ENCODE measurements at places on chromosomes 7 and 10.

DNA sequence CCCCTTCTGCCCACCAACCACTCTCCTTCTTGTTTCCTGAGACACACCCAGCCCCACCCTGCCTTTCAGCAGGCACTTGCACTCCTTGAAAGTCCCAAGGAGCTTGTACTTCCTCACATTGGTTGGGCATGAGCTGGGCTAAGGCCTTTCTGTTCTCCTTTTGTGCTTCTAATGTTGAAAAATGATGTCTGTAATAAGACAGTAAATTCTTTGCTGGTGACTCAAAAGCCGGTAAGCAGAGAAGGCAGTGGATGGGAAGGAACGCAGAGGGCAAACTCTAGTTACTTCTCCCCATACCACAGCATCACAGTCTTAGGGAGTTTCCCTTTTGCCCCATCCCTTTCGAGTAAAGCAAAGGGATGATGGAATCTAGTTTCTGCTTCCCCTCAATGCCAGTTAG, 185.6 kb downstream of the PLXNA4 start:
- DNase-seq: no peak

- DNase-seq: no peak
These were observed 10.6 kb upstream of the UPP1 start for GRCh38 chr7:48078470-48078869.

DNA sequence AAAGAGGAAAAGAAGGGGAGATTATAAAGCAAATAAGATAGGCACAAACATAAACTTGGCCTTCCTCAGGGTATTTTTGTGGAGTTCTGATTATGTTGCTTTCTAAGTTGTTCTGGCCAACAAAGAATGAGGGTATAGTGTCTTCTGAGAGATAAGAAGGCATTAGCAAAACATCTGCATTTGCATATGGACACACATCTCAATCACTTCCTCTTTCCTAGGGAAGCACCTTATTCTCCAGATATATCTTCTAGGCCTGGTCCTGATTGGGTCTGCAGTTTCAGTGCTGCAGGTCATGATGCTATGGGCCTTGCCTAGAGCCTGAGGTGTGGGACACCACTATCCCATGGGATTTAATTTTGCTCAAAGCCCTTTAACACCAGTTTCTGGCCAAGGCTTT, 308.8 kb upstream of the PHYHIPL start:
- DNase-seq: no peak

DNA sequence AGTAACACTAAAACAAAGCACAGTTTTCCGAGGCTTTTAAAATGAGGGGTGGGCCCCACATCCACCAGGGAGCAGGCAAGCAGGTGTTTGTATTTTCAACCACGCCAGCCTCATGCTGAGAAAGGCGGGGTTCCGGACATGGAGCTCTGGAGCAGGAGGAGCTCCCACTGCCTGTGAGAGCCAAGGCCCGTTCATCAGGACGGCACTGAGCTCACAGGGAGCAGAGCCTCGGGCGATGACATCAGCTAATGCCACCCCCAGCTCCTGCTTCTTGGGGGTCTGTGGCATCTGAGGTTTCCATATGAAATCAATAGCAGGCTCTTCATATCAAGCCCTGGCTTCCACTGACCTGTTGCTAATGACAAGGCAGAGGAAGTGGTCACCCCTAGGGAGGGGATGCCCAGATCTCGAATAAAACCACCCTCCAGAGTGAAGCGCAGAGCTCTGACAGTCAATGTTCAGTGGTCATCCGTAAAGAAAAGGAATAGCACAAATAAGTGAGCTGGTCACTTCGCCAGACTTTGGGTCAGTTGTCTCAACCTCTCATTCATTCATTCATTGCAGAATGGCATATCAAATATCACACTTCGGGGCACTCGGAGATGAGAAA, 89.1 kb downstream of the TNS3 start:
- DNase-seq: no peak

GRCh38 chr7:35758421-35758820, 42.4 kb upstream of the SEPTIN7 start:
- no peak for DNase-seq

DNA sequence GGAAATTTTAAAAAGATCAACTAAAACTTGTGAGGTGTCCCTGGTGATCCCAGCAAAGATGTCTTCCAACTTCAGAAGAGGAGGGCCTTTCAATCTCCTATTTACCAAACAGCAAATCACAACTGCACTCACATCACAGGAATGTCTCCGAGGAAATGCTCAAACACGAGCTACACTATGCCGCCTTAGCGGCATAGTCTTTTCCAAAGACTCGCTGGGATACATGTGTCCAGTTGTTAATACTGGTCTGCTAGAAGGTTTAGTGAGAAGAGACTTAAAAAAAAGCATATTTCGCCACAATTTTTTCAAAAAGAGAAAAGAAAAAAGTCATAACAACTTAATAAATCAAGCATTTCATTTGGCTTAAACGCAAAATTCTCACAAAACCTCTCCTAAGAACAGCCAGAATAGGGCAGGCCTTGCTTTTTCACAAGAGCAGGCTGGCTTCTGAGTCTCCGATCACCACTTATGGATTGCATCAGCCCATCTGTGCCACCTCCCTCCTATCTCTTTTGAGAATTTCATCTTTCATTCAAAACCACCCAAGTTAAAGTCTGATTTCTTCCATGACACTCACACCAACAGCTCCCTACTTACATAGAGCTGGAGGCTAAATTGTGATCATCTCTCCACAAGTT, 66.1 kb downstream of the GNA12 start:
- no peak for DNase-seq

GRCh38 chr10:43905512-43906236, 257.0 kb upstream of the ZNF32 start:
- no peak for DNase-seq

DNA sequence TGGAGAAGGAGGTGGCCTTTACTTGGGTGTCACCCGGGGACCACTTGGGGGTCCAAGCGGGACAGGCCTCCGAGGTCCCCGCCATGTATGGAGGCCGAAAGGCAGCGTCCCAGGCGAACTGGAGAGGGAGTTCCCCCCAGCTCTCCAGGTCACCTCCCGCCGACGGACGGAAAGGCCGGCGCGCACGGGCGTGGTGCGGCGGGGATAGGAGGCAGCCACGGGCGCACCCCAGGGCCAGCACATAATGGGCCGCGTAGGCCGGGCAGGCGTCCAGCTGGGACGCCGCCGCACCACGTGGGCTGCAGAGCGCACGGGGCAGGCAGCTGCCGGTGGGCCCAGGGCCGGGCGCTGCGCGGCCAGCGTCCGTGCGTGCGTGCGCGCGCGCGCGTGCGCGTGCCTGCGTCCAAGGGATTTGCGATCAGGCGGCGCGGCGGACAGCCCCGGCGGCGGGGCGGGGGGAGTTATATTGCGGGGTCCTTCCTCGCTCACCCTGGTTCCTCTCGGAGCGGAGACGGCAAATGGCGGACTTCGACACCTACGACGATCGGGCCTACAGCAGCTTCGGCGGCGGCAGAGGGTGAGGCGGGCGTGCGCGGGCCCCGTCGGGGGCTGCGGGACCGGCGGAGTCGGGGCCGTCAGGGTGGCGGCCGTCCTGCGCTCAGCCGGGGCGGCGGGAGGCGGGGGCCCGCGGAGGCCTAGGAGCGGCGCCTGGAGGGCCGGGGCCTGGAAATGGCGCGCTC, at the start of gene EIF4H:
EIF4H (plus strand) TSS at position 491 of the 740 bp plus-strand sequence; CDS start at position 519, 28 bp downstream.
- peak; percentile 95 for DNase-seq

- DNase-seq: no peak
These were observed 4.1 kb upstream of the SGCE start for GRCh38 chr7:94660006-94660405.

DNA sequence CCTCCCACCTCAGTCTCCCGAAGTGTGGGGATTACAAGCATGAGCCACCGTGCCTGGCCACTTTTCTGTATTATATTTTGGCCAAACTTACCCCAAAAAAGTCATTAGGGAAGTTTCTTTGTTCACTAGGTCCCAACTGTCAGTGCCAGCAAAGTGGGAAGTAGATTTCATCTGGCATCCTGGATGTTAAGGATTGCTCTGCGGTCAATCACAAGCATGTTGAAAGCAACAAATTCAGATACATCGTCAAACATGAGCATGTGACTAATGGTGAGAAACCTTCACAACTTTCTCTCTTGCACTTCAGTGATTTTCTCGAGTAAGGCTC, 14.3 kb upstream of the LRRC17 start:
- DNase-seq: no peak

GRCh38 chr7:46695051-46695708, 774.1 kb upstream of the IGFBP3 start:
- no peak for DNase-seq

DNA sequence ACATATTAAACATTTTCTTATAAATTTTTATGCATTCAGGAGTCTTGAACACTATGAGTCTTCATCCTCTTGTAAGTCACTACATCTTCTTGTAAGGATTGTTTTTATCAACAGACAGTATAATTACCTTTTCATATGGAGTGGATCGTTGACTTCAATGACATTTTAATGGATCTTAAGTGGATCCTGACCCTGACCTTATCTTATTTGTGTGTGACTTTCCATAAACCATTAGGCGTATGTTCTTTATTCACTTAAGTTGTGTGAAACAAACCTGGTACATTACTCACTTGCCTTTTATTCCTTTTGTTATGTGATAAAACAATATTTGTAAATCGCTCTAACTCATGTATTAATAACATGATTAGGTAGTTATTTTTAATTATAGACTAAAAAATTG, 18.5 kb upstream of the SEMA3C start:
- DNase-seq: no peak

GRCh38 chr7:85090143-85090542, 96.7 kb downstream of the SEMA3D start:
- DNase-seq: no peak

DNA sequence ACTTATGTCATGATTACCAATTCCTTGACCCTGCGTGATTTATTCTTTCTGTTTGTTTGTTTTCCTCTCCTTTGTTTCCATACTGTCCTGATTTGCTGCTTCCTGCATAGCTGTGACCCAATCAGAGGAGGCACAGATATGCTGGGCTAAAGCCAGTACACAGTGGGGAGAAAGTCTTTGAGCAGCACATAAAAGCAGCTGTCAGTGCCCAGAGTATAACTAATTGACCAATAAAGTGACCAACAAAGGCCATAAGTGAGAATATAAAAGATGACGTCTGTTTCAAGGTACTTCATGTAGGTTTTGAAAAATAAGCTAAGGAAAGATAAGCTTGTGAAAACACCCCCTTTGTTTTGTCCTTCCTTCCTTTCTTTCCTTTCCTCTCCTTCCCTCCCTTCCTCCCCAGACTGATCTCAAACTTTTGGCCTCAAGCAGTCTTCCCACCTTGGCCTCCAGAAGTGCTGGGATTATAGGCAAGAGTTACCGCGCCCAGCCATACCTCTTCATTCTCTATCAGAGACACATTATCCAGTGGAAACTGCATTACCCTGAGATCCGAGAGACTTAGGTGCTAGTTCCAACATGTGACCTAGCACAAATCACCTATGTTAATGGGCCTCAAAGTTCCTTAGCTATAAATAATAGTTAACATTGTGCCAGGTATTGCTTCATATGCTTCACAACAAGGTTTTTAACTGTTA, 17.0 kb downstream of the BCAP29 start:
- no peak for DNase-seq

DNA sequence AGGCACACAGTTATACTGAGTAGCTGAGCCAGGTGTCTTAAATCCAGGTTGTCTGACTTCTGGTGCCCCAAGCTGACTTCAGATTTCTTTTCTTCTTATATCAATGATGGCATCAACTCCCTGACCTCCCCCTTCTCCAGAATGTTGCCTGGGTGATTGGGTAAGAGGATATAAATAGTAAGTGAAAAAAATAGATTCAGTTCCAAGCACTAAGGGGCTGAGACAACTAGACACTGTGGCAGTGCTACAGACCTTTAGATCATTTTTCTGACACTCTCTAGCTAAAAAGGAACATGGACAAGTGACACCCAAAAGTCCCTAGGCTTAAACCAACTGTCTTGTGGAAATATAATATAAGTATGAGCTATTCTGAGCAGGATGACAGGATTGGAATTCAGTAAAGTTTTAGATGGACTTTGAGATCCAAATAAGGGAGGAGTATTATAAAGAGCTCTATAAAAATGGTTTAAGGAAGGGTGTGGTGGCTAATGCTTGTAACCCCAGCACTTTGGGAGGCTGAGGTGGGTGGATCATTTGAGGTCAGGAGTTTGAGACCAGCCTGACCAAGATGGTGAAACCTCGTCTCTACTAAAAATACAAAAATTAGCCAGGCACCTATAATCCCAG, 589.1 kb upstream of the GALNT17 start:
- no peak for DNase-seq

- no peak for DNase-seq
These were observed 40.9 kb downstream of the XPNPEP1 start for GRCh38 chr10:109882251-109883057.

DNA sequence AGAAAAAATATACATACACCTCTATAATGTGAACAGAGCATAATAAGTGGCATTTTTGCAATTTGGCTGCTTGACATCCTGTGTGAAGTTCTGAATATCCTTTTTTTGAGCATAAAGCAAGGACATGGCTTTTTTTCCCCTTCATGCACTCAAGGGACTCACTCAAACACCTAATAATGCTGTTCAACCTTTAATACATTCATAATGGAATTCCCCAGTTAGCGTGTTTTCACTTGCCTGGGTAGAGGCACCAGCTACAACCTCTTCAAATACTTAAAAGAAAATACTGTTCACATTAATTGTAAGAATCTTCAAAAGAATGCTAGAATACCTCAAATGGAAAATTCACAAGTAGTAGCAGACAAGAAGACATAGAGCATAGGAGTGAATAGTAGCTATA, 316.8 kb downstream of the PCDH15 start:
- no peak for DNase-seq

DNA sequence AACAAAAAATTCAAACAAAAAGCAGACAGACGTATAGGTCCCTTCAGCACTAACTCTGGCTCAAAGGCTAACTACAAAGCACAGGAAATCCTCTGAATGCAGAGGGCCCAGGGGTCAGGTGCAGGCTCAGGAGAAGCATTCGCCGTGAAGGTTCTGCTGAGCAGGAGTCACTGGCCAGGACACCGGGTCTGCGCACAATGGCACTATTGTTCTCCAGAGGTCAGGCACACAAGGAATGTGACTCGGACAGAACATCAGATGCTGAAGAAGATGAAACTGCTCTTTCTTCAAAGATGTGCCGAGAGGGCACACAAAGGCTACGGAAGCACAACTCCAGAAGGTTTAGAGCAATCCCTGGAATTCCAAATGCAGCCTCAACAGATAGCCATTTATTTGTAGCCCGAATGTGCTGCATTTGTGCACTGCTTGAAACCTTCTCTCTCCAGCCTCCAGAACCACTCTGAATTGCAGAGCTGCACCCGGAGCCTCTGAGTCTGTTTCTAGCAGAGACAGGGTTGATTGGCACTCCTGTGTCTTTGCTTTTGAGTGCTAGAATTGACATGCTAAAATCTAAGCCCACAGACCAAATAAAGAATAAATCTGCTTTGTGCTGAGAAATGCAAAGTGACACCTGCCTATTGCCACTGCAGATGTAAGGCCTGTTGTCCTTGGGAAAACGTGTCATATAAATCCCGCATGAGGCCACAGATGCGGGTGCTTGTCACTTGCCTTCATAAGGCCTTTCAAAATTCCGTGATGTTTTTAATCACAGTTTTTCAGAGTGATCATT, 85.4 kb upstream of the AFAP1L2 start:
- DNase-seq: no peak

Measured in activated naive CD4-positive, alpha-beta T cell treated with anti-CD3 and anti-CD28 coated beads, Interleukin-2, amount 50 U/mL, for 16 hours (primary cell).